ENCODE measurements at places on chromosomes 12 and 14. TPM values are rescaled to one million over a fixed set of nuclear protein-coding genes. Genes with fewer than 3 reads are reported as not detected.

DNA sequence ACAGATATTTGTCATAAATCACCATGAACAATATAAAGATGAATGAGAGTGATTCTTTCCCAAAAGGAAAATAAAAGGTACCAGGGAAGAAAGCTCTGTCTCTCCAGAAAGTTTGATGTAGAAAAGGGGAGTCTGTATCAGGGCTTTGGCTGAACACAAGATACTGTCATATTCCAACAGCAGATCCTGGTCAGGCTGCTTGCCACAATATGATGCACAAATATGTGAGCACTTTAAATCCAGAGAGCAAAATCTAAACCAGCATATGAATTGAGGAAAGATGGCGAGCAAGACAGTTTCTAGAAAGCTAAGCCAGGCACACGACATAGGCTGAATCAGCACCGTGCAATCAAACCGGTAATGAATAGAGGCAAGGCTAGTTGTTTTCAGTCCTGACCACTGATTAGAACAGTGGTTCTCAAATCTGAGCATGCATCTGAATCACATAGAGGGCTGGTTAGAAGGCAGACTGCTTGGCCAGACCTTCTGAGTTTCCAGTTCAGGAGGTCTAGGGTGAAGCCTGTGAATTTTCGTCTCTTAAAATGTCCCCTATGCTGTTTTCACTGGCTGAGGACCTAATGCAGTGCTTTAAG is 60.7 kb downstream of the PLCZ1 start:
- H3K36me3 ChIP-seq, result no peaks in the 10 kb centered on the region
- no peak overlapping the region for H3K4me3 ChIP-seq
- no peaks in the 10 kb centered on the region for H3K4me1 ChIP-seq
- H3K27me3 ChIP-seq, result no peaks in the 10 kb centered on the region

The HRK gene
- 0.19 TPM for total RNA-seq

- H3K27ac ChIP-seq, result no peak overlapping the region
- no peak overlapping the region for H3K4me3 ChIP-seq
- no peaks in the 10 kb centered on the region for H3K36me3 ChIP-seq
- no peaks in the 10 kb centered on the region for H3K4me1 ChIP-seq
These were observed 11.2 kb downstream of the MYH6 start for GRCh38 chr14:23396781-23397407.

DNA sequence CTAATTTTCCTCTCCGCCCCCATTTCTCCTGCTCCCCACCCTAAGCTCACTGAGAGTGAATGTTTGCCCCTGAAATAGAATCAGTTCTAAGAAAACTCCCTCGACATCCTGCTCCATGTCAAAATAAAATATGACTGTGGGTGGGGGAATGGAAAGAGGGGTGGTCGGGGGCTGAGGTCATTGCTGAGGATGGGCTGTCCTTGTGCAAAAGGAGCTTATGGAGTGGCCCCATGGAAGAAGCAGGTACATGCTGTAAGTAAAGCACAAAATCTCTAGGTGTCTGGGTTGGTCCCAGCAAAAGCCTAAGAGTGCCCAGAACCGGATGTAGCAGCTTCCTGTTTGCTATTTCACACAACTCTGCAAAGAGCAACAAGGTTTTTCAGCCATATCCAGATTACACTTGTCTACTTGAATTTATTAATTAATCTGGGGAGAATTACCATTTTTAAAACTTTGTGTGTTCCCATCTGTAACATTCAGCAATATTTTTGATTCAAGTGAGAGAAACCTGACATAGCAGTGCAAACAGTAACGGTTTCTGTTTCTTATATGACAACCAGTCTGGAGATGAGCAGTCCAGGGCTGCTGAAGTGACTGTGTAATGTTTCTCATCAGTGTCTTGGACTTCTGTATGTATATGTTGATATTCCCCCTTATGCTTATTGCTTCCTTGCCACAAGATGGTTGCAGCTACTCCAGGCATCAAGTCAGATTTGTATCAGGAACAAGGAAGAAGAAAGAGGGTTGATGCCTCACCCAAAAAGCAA is 40.4 kb upstream of the GZMB start:
- no peak overlapping the region for H3K4me3 ChIP-seq
- H3K4me1 ChIP-seq, result no peaks in the 10 kb centered on the region

The FAM186B gene
- 0.11 TPM for total RNA-seq

GRCh38 chr14:72605921-72606220 is 288.0 kb downstream of the DPF3 start:
- peak; percentile 2 for DNase-seq
- H3K27me3 ChIP-seq, result no peaks in the 10 kb centered on the region
- no peaks in the 10 kb centered on the region for H3K4me1 ChIP-seq
- H3K36me3 ChIP-seq, result no peaks in the 10 kb centered on the region

DNA sequence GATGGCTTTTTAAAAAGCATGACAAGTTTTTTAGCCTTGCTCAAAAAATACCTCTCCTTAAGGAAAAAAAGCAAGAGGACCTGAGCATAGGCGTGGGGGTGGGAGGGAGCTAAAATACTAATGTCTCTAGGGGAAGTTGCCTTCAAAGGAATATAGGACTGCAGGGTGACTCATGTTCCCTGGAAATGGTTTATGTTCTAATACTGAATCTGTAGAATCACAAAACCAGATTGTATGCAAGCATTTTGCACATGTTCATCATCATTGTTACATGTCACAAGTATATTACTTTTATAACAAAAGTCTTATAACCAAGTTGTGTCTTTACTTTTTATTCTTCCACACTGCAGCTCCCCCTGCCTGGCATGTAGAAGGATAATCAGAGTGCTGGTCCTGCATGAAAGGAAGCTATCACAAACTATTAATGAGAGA is 36.6 kb downstream of the GPR135 start:
- no peak overlapping the region for H3K27ac ChIP-seq
- DNase-seq, result no peak
- H3K27me3 ChIP-seq, result no peaks in the 10 kb centered on the region
- no peaks in the 10 kb centered on the region for H3K36me3 ChIP-seq

Measured in colonic mucosa (tissue), 4 donors.